ENCODE measurements at places on chromosomes 5 and 9. TPM values are rescaled to one million over a fixed set of nuclear protein-coding genes. Genes with fewer than 3 reads are reported as not detected.

PCDHA12 gene
- not detected for total RNA-seq

- DNase-seq = no peak
These were observed 120.9 kb upstream of the TARS1 start for GRCh38 chr5:33319841-33320240.

TMEM174 gene
- not detected for total RNA-seq

DNA sequence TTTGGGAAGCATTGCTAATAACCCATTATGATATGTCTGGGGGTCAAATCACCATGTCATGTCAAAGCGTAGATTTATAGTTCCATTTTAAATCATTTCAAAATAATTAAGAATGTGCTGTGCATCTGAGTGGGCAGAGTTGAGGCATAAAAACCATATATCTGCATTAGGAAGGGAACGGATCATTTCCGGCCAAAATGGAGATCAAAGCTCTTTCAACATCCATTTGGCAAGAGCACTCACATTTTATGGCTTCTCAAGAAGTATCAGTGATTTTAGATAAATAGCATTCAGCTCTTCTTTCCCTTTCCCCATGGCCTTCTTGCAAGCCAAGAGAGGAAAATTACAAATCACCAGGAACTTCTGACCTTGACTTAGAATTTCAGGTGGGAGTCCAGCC, 89.9 kb downstream of the HSPA4 start:
- DNase-seq = no peak

PRUNE2 gene
- total RNA-seq = not detected

DNA sequence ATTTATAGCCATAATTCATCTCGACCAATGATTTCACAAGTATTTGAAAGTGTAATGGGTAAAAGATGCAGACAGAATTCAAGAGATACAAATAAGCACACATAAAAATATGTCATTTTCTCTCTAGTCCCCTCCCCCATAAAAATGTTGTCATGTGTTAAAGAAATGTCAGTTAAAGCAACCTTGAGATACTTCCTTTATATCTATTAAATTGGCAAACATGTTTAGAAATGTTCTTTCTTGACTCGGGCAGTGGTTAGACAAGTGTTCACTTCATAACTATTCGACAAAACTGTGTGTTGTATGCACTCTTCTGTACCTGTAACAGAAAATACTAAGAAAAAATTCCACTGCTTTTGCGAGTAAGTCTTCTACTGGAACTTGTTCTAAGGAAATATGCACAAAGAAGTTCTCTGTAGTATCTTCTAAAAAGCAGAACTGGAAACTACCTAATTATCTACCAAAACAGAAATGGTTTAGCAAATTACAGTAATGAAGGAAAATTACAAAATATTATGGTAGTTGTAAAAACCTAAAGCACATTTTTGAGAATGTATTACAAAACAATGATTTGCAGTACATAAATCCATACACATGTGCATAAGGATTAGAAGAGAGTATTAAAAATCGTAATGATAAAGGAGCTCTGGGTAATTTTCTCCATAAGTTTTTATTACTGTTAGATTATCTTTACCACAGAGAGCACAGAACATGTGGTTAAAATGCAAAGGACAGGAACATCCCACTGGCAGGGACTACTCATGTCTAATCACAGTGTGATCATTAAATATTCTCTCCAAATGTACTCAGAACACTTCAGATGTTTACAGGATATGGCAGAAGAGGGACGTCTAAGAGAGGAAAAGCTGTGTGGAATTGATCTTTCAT, 35.9 kb downstream of the FBXW2 start:
- no peak for DNase-seq

FAM153A gene
- 48.6 TPM for total RNA-seq

DNA sequence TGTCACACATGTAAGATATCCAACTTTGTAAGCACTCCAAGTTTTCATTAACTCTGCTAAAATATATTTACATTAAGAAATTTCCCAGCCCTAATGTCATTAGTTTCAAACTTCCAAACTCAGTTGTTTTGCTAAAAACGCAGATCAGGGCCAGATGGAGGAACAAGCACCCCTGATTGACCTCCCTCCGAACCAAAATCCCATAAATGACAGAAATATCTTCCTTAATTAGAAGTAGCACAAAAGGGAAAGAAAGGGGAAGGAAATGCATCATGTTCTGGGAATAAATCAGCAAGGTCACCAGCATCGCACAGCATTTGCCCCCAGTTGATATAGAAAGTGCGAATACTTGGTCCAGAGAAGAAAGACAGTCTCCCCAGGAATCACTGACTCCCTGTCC, 61.4 kb upstream of the RUFY1 start:
- no peak for DNase-seq

DNA sequence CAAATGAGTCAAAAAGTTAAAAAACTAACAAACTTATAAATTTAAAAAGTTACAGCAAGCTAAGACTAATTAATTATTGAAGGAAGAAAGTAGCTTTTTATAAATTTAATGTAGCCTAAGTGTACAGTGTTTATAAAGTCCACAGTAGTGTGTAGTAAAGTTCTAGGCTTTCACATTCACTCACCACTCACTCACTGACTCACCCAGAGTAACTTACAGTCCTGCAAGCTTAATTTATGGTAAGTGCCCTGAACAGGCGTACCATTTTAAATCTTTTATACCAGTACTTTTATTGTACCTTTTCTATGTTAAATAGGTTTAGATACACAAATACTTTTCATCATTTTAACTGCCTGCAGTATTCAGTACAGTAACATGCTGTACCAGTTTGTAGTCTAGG, 80.0 kb upstream of the C9orf72 start:
- DNase-seq = no peak

GRCh38 chr5:32159328-32160072, 14.6 kb downstream of the GOLPH3 start:
- no peak for DNase-seq

DNA sequence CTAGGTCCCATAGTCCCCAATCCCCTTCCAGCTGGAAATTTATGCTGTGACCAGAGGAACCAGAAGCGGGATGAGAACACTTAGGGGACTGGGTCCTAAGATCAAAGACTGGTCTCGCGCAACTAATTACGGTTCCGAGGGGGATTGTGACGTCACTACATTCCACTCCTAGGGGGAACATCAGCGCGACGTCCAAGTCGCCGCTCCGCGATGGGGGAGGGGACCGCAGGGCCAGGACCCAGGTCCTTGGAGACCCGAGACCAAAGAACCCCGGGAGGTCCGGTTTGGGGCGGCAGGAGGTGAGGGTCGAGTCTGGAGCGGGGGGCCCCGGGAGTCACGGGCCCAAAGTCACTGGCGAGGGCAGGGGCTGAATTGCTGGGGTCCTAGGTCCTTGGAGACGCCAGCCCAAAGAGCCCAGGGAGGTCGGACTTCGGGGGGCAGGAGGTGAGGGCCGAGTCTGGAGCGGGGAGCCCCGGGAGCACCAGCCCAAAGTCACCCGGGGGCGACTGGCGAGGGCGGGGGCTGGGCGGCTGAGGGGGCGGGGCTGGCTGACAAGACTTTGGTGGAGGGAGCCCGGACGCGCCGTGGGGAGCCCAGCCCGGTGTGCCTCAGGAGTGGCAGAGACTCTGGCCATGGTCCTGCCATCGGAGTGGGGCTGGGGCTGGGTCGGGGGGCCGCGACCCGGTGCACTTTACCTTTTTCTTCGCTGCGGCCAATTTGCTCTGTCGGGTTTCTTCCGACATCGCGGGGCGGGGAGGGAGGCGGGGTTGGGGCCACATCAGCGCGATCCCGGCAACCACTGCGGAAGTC, at the start of gene GOLGA2:
GOLGA2 (minus strand) TSS at position 810 of the 810 bp plus-strand sequence; CDS start at position 779, 31 bp downstream.
- DNase-seq = peak; percentile 47

GRCh38 chr5:72842816-72843215, 26.4 kb downstream of the TNPO1 start:
- DNase-seq = no peak

DNA sequence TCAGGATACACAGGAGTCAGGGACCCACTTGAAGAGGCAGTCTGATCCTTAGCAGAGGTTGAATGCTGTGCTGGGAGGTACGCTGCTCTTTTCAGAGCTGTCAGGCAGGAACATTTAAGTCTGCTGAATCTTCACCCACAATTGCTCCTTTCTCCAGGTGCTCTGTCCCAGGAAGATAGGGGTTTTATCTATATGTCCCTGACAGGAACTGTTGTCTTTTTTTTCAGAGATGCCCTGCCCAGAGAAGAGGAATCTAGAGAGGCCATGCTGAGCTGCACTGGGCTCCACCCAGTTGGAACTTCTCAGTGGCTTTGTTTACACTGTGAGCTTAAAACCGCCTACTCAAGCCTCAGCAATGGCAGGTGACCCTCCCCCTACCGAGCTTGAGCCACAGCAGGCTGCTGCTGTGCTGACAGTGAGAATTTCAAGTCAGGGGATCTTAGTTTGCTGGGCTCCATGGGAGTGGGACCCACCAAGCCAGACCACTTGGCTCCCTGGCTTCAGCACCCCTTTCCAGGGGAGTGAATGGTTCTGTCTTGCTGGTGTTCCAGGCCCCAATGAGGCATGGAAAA, 169.0 kb downstream of the FBXL17 start:
- no peak for DNase-seq

GRCh38 chr5:59617186-59617771, 276.2 kb downstream of the PDE4D start:
- no peak for DNase-seq

- DNase-seq = no peak
These were observed 25.2 kb downstream of the SHC3 start for GRCh38 chr9:89153232-89154017.

GRCh38 chr5:81251922-81252321, 18.8 kb downstream of the CKMT2 start:
- DNase-seq = no peak

DNA sequence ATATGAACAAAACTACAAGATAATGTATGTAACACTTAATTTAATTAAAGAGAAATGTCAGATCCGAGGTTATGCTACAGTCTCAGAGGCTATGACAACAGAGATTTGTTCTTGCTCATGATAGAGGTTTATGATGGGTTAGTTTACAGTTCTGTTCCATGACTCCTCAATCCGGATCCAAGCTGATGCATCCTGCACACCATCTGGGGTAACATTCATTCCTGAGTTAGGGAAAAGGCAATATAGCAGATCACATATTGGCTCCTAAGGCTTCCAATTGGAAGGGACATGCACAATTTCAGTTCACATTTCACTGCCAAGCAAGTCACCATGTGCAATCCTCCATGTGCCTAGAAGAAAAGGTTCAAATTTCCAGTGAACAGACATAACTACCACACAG, 40.4 kb downstream of the ABLIM3 start:
- no peak for DNase-seq

GKAP1 gene
- 9.3 TPM for total RNA-seq

TAF11L3 gene
- not detected for total RNA-seq

AGPAT2 gene
- total RNA-seq = 4.7 TPM

DNA sequence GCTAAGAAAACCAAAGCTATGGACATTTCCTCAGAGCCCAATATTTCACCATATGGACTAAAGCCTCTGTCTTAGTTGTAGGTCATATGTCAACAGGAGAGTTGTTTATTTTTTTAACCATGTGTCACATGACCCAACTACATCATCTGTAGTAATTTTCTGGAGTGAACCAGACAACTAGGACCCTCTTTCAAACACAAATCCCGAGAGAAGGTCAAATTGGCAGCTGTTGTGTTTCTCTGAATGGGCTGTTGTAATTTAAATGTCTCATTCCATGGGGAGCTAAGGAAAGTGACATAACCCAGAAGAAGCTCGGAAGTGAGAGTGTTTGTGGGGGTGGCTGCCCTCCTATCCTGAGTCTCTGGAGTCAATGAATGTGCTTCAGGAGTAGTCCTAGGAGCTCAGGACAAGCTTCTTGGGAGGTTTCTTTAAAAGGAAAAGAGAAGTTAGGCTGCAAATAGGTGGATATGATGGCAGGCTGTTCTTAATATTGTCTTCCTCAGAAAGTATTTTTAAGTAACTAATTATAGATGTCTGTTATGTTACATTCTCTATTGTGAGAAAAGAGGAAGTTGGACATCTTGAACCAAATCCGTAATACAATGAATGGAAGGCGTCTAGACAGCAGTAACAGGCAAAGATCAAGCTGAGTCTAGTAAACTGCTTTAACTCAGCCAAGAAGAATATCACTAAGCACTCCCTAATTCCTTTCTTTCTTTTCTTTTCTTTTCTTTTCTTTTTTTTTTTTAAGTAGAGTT, 50.1 kb downstream of the TMEM167A start:
- no peak for DNase-seq

- no peak for DNase-seq
These were observed 15.0 kb downstream of the ANKRD33B start for GRCh38 chr5:10578869-10579268.

DNA sequence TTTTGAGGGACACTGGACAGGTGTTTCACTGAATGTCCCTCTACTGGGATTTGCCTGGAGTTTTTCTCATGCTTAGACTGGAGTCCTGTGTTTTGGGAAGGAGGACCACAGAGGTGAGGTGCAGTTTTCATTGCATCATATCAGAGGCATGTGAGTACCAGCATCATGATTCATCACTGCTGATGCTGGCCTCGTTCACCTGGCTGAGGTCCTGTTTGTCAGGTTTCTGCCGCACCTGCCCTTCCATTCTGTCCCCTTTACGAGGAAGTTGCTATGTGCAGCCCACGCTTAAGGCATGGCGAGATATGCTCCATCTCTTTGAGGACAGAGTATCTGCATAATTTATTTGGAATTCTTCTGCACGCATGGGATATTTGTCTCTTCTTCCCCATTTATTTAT, 162.1 kb downstream of the TENT4A start:
- DNase-seq = no peak

CD72 gene
- total RNA-seq = 5.7 TPM

- no peak for DNase-seq
These were observed 54.7 kb upstream of the ICE1 start for GRCh38 chr5:5367739-5368138.

- no peak for DNase-seq
These were observed 273.9 kb downstream of the NPR3 start for GRCh38 chr5:32984851-32985610.

DNA sequence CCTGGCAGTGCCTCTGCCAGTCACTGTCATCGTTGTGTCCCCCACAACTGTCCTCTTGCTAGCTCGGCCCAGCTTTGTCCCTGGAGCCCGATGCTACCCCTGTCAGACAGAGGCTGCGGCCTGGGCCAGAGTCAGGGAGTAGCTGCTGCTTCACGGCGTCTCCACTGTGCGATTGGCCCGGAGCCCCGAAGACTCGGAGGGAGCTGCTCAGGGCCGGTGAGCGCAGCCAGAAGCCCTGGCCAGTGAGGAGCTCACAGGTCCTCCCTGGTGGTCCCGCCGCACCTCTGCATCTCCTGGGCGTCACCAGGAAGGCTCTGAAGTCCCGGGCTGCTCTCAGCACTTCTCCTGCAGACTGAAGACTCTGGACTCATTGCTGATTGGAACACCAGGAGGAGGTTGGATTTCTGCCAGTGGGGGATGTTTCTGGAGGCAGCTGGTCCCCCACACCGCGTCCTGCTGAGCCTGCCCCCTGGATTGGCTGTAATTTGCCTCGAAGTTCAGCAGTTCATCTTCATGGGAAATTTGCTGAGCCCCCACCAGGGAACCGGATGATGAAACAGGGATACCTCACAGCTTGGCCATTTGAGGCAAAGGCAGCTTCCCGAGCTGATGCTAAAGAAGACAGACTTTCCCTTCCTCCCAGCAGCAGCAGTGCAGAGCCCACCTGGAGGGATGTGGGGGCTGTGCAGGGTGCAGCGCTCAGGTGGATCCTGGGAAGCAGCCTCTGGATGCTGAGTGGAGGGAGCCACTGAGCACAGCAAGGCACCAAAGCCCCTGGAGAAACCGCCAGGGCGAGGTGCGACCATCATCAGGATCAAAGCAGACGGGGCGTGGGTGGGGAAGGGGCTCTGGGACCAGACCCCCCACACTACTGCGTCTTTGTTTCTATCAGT, 45.6 kb downstream of the USP20 start:
- DNase-seq = no peak
